ENCODE measurements at places on chromosomes 1 and 21.

- no peak for DNase-seq
Observed at GRCh38 chr1:38055398-38055797, 8.8 kb upstream of the POU3F1 start.

DNA sequence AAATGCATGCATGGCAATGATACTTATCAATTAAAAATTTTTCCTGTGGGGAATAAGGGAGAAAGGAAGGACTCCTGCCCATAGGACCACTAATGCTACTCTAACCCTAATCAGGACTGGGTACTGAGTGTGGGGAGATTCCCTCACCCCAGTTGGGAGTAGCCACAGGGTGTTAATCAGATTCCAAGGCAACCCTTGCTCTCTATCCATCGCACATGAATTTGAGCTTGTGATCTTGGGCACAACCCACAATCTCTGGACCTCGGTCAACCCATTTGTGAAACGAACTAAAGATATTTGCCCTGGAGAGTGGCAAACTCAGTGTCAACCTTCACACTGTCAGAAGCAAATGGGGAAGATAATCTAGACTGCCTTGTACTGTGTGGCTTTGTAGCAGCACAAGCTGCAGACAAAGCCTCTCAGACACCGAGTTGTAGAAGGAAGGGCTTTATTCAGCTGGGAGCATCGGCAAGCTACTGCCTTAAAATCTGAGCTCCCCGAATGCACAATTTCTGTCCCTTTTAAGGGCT, 69.5 kb downstream of the SERINC2 start:
- DNase-seq, result no peak

DNA sequence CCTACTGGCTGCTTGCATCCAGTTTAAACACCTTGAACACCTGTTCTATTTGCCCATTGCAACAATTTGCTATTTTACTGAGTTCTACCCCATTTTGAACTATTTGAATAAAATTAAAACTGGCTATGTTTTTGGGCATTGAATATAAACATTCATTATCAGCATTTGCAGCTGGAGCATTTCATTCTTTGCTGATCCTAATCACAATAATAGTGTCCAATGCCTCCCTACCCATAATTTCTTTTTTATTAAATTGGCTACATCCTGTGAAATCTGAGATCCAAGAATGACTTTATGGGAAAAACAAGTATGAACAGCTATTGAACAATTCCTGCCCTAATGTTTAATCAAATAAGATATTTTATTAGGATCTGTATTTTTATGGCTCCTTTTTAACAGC, 447.9 kb downstream of the PLA2G4A start:
- DNase-seq, result no peak

GRCh38 chr1:96559181-96559580, 162.4 kb upstream of the PTBP2 start:
- DNase-seq, result no peak

All from activated T-cell treated with anti-CD3 and anti-CD28 coated beads, Interleukin-2, amount 50 U/mL, for 48 hours (primary cell).